Head of caudate nucleus (tissue), 42 donors: ENCODE measurements at places on chromosomes 6 and 20.

DNA sequence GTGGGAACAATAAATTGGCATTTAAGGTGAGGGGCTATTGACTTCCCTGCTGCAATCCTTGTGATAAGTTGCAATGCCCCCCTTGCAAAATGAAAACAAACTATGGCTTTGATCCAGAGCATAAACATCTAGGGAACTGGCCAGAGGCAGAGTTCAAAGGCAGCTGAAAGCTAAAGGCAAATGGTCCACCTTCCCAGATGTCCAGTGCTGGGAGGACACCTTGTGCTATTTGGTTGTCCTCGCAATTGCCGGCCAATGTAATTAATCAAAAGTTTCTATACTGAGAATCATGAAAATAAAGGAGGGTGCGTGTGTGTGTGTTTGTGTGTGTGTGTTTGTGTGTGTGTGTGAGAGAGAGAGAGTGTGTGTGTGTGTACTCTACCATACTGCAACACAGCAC, 337.4 kb downstream of the CBLN4 start:
- DNase-seq, result no peak

DNA sequence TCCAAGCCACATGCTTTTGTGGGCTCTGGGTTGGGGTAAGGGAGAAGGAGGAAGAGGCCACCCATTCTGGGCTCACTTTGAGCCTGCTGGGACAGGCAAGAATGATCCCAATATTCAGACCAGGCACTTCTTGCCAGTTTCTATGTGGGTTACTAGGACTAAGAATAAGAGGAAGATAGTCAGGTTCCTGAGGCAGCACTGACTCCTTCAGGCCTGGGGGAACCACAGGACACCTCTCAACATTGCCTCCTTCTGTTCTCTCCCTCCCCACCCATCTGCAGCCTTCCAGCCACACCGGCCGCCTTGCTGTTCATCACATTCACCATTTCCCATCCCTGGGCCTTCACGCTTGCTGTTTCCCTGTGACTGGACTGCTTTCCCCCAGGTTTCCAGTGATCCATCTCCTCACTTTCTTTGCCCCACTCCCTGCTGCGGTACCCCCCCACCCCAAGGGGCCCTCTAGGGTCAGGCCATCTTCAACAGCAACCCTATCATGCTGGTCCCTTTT, 69.2 kb upstream of the SIRPA start:
- DNase-seq, result no peak

DNA sequence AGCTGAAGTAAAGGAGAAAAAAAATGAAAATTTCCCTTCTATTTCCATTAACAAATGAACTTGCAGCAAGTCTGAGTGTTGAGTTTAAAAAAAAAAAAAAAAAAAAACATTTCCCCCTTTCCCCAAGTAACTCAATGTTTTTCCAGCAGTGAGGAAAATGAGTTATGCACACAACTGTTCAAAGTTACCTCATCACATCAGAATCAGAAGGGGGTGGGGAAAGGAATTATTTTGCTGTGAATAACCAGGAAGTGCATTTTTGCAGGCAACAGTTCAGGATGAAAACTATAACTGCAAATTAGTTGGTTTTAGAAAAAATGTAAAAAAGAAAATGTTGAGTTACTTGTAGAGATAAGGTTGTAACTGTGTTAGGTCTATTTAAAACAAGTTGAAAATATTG, 568.9 kb upstream of the CITED2 start:
- no peak for DNase-seq

GRCh38 chr6:137046871-137047412, 2.2 kb upstream of the IL20RA start:
- no peak for DNase-seq

- DNase-seq, result no peak
Measured at GRCh38 chr20:10250902-10251301, 32.3 kb downstream of the SNAP25 start.

GRCh38 chr20:51978070-51978501, 175.8 kb upstream of the SALL4 start:
- no peak for DNase-seq

DNA sequence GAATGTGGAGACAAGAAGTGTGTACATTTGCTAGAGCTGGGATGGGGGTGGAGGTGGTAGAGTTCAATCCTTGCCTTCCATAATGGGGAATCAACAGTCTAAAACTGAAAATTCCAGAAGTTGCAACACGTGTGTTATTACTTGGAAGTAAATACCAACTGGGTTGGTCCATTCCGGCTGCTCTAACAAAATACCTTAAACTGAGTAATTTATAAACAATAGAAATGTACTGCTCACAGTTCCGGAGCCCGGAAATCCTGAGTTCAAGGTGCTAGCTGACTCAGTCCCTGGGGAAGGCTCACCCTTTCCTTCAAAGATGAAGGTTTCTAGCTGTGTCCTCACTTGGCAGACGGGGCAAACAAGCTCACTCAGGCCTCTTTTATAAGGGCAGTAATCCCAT, 59.0 kb downstream of the RIN2 start:
- no peak for DNase-seq
